Neural progenitor cell (in vitro differentiated cells): ENCODE measurements at places on chromosomes 6 and 20. TPM values are rescaled to one million over a fixed set of nuclear protein-coding genes. Genes with fewer than 3 reads are reported as not detected.

DNA sequence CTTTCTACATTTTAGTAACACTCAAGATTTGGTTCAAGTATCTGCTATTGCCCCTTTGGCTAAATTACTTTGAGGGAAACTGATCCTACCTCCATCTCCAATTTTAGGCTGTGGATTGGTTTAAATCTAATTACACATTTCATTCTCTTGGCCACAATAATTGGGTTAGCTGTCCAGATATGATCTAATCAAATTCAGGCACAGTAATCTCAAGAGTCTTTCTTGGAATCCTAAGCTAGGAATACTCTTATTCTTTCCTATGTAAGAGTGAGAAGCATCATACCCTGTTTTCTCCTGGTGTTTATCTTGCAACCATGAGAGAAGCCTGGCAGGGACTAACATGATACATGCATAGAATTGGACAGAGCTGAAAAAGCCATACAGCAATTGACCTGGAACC, 300.4 kb upstream of the MARCKS start:
- peaks cover 3% of the 10 kb centered on the region for H3K4me1 ChIP-seq
- no peaks in the 10 kb centered on the region for H3K36me3 ChIP-seq
- H3K27ac ChIP-seq = no peak overlapping the region
- no peak for DNase-seq

DNA sequence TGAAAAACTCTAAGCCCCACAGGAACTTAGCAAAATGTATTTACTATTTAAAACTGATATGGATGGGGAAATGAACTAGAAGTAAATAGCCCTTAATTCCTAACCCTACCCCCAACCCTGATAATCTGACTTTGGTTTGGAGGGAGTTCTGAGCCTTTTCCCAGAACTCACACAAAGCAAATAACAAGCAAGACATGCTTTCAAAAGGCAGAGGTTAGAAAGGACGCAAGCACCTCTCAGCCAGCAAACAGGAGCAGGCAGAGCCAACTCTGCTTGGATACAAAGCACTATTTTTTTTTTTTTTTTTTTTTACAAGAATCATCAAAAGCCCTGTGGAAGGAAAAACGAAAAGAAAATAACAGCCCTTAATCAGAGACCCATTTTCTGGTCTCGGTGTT, 58.7 kb downstream of the SLC22A23 start:
- no peaks in the 10 kb centered on the region for H3K27me3 ChIP-seq
- peaks cover 17% of the 10 kb centered on the region for H3K4me1 ChIP-seq
- DNase-seq = no peak

DNA sequence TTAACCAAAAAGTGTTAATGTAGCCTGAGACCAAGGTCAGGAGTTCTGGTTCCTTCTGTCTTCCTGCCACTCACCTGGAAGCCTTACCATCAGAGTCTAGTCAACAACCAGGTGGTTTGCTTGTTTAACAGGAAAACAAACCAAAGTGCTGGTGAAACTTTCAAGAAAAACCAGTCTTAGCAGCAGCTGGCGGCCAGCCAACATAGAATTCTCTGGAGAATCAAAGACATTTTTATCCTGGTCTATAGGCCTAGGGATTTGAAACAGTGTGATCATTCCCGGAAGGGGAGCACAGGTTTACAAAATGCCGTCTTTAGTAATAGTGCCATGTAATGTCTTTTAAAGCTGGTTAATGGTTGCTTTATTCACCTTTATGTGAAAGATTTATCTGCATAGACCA, 146.6 kb upstream of the AKIRIN2 start:
- no peak for DNase-seq
- H3K27me3 ChIP-seq = no peaks in the 10 kb centered on the region
- no peak overlapping the region for H3K4me3 ChIP-seq
- H3K36me3 ChIP-seq = no peaks in the 10 kb centered on the region

DNA sequence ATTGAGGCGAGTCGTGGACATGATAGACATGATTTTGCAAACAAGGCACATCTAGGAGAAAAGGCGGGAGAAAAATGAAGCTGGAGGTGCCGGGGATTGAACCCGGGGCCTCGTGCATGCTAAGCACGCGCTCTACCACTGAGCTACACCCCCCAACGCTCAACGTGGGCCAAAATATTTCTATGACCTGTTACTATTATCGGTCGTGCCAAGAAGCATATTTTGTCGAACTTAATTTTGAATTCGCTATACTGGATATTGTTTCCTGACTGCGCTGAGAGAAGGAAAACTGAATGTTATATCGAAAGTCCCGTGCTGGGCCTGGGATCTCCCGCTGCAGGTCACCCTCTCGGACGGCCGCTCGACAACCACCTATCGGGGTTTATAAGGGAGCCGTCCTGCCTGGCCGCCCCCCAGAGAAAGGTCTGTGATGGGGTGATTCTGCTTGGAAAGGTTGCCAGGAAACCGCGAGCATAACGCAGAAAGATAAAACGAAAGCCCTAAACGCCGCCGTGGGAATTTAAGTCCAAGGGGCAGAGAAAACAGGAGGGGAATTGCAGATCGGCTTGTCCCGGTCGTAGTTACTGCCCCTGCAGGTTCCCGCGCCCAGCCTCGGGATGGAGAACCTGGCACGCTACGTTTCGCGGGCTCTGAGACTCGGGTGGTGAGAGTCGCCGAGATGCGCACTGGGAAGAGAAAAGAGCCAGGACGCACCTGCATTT, 60.0 kb downstream of the TRIM27 start:
- peaks cover 16% of the 10 kb centered on the region for H3K27me3 ChIP-seq
- peak overlapping the region; percentile 88 for H3K4me3 ChIP-seq
- no peaks in the 10 kb centered on the region for H3K36me3 ChIP-seq
- DNase-seq = peak; percentile 82
- no peaks in the 10 kb centered on the region for H3K4me1 ChIP-seq

SYCP2 gene
- 0.06 and 0.88 TPM in 2 replicates for total RNA-seq

EPB41L1 gene
- 32.7 and 35.8 TPM in 2 replicates for total RNA-seq

CYB5R4 gene
- total RNA-seq = 8.0 and 8.5 TPM in 2 replicates
